ENCODE measurements at places on chromosomes 12 and 14.

- DNase-seq, result no peak
Observed at GRCh38 chr14:70885343-70886022, 21.8 kb upstream of the PCNX1 start.

DNA sequence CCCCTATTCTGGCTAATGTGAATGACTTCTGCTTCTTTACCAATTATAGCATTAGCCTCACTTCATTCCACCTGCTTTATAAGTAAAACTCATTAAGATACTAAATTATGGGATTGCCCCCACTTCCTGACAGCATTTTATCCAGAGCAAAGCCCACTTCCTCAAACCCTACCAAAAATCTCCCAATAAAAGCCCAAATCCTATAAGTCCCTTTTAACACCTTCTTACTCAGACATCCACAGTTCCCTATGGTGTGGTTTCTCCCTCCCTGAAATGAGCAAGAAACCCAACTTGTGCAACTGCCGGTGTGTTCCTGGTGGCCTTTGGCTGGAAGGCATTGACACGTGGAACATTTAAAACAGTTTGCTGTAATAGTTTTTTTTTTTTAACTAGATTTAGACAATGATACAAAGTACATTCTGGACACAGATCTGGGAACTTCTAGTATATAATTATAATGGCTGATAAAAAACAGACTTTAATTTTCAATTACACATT lies 53.1 kb downstream of the BRMS1L start:
- DNase-seq, result no peak

DNA sequence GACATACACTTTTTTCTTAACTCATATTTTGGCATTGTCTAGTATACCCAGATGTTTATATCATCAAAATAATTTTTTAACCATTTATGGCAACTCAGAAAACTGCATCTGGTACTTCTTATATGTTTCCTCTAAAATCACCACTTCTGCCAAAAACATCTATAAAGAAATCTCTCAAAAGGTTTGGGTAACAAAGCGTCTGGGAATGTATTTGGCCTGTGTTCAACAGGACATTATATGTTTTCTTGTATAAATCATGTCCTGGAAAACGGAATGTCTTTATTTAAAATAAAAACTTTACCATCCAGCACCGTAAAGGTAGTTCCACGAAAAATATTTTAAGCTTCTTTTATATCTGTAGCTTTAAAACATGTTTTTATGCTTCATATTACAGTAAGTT lies 36.1 kb upstream of the FBLN5 start:
- no peak for DNase-seq

DNA sequence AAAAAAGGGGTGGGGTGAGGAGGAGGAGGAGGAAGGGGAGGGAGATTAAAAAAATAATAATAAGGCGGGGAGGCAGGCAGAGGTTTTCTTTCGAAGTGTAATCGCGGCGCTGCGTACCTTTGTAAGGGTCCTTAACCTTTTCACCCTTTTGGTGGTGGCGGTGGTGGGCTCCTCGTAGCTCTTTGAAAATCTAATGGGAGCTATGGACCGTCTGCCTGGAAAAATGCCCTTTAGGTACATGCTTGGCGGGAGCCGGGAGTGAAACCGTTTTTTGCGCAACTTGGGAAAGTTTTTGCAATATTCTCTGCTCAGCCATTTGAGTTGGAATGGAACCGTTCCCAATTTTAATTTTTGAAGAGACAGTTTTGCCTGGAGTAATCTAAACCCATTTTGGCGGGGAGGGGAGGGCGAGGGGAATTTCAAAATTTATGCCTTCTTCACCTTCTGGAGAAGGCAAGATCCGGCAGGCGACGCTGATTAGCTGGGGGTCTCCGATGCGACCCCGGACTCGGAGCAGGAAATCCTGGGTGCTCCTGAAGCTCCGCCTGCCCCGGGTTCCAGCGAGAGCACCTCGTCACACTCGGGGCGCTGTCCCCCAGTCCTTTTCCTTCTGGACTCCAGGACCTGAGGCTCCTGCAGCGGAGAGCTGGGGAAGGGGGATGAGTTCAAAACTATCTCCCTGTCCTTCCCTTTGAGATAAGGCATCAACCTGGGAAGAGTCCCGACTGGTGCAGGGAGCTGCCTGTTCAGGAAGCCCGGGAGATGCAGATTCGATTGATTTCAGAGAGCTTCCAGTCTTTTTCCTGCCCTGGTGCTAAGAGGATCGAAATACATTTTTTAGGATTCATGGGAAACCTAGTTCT lies 74.6 kb upstream of the TBX5 start:
- no peak for DNase-seq

- DNase-seq, result no peak
Observed at GRCh38 chr12:132511516-132512196, 21.7 kb downstream of the FBRSL1 start.

DNA sequence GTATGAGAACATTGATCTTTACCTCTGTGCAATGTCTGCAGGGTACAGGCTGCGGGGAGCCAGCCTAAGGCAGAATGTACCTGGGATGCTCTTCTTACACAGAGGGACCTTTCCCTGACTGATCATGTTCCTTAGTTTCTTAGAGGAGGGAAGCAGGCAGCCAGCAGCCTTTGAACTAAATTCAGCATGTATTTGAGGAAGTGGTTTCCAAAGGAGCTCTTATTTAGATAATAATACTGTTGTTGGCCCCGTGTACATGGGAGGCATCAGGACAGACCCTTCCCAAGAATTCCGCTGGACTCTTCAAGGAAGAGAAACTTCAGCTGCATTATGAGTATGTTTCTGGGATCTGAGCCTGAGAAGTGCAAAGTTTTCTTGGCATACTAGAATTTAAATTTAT lies 98.8 kb downstream of the CCDC92 start:
- no peak for DNase-seq

DNA sequence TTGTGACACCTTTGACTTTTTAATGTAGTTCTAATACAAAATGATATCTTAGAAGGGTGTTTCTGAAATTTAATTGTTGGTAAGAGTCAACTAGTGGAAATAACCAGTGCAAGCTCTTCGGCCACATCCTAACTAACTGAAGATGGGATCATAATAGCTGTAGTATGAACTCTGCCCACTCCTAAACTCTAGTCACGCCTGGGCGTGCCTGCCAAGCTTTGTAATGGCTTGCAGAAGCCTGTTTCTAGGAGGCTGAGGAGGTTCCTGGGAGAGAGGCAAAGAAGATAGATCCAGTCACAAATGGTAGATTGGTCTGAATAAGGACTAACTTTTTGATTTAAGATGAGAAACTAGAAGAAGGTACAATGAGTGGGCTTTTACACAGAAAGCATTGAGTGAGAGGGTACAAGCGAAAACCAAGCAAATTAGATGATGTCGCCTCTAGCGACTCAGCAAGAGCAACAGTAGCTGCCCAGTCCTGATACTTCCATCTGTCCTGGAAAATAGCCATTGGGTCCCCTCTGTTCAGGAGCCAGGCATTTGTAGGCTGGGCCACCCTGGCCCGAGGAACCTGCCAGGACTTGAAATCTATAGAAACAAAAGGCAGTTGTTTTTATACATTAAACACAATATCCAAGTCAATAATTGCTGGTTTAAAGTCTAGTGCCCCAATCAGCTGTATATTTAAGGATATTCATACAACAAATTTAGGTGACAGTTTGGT lies 148.8 kb downstream of the SLC38A4 start:
- no peak for DNase-seq

GRCh38 chr14:61476754-61477410 lies 155.5 kb downstream of the PRKCH start:
- peak; percentile 70 for DNase-seq

GRCh38 chr12:38137287-38137686 lies 179.3 kb upstream of the ALG10B start:
- no peak for DNase-seq

- DNase-seq, result no peak
Observed at GRCh38 chr14:96660123-96660522, 137.1 kb upstream of the VRK1 start.

DNA sequence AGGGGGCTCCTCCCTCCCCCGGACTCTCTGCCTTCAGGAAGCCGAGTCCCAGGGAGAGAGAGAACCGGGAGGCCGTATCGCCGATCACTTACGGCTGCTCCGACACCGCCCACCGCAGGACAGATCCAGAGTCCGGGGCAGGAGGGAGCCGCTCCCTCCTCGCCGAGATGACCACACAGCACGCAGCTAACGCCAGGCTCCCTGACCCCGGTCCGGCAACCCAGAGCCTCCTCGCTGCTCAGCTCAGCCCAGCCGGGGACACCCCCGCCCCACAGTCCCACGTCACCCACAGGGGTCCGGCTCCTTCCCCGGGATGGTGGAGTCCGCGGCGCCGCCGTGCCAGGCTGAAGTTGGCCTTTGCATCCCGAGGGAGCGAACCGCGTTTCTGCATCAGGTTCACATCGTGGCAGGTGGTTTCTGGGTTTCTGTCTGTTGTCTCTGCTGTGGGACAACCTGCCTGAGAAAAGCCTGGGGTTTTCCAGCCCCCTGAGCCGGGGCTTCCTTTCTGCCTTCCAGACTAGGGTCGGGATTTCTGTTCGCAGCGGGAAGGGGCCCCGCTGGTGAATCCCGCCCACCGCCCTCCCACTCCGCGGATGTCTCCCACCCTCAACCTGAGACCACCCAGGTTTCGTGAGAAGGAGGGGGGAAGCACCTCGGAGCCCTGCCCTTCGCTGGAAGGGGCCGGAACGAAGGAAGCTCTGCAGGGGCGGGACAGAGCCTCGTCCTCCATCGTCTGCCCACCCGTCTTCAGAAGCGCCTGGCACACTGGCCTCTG lies 61.2 kb downstream of the NOC4L start:
- no peak for DNase-seq

- no peak for DNase-seq
Observed at GRCh38 chr14:101726954-101727302, 34.6 kb upstream of the PPP2R5C start.

DNA sequence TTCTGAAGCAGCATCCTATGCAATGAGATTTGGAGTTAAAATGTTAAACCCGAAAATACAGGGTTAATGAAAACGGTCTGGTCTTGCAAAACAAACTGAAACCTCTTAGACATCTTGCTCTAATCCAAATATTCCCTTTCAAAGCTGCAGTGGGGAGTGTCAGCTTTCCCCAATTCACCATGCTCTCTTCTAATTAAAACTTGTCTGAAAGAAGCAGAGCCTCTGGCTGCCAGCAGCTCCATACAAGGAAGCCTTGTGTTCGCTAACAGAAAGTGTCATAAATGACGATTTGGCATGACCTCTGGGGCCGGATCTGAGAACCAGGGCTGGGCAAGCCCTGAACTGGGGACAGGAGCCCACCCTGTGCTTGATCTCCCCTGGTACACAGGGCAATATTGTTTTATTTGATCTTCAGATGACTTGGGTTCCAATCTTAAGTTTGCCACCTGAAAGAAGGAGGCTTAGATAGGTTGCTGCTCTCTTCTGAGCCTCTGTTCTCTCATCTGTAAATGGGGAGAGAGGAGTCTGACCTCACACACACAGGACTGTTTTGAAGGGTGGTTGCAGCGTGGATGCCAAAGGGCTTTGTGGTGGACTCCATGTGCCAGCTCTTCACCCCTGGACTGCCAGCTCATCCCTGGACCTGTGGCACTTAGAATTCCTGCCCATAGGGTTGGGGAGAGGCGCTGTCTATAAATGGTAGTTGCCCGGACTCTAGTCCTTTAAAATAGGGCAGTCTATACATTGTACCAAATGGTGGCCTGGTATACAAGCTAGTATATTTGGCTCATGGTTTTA lies 7.8 kb downstream of the KMT5A start:
- no peak for DNase-seq

GRCh38 chr12:92551853-92552397 lies 150.9 kb upstream of the PLEKHG7 start:
- no peak for DNase-seq

DNA sequence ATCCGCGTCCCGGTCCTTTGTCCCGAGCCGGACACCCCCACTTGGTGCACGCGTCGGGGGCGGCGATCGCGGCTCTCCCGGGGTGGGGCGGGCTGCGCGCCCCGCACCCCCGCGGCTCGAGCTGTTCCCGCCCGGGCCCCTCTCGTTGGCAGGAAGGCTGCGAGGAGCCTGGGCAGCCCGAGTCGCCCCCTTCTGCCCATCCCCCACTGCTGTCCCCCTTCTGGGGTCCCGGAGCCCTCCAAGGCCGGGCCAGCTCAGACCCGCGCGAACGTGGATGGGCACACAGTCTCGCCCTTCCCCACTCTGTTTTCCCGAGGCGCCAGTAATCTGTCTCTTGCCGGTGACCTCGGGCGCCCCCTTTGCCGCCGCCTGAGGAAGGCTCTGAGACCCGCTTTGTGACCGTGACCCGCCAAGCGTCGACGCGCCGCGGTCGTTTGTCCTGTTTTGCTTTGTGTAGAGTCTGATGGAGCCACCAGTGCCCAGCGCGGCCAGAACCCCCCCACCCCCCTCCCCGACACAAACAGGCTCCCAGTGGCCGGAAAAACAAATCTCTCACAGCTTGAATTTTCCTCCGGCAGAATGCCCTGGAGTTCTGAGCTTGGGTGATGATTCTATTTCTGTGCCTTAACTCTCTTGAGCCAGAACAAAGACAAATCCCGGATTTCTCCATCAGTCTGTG lies 610 bp downstream of the C14orf132 start:
- DNase-seq, result peak; percentile 75

- no peak for DNase-seq
Observed at GRCh38 chr12:95593266-95593871, 42.1 kb upstream of the USP44 start.

GRCh38 chr12:68970951-68971350 lies 38.0 kb upstream of the CPM start:
- DNase-seq, result no peak

DNA sequence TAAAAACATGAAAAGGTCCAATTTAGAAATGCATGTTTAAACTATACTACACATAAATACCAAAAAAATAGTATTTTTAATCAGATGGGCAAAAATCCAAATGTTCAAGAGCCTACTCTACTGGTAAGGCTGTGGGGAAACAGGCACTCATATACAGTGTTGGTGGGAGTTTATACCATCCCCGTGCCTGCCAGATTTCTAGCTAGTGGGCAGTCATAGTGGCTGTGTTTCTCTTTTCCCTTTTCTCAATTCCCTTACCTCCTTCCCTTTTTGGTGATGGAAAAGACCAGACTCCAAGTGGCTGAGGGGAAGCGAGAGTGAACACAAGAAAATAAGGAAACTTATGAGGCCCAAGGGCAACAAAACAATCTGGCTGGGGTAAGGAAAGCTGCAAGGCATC lies 14.7 kb downstream of the ZNF641 start:
- peak; percentile 30 for DNase-seq

GRCh38 chr14:76002383-76002782 lies 16.8 kb downstream of the IFT43 start:
- no peak for DNase-seq

GRCh38 chr14:92527721-92528120 lies 14.1 kb downstream of the RIN3 start:
- DNase-seq, result no peak

DNA sequence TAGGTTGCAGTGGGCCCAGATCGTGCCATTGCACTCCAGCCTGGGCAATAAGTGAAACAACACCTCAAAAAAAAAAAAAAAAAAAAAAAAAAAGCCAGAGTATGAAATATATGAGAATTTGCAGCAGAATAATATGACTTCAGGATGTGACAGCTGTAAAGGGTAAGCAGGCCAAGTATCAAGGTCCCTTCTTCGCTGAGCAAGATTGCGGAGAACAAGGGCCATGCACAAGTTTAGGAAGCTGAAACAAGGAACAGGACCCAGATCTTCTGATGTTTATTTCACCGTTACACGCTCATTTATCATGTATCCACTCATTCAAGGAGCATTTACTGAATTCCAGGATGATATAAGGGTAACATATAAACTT lies 659 bp upstream of the FOXJ2 start:
- DNase-seq, result no peak

GRCh38 chr12:53236443-53237111 lies 4.6 kb upstream of the RARG start:
- no peak for DNase-seq
